Epithelial cell of prostate (primary cell): ENCODE measurements at places on chromosomes 6 and 20.
A peak's percentile ranks its signal among the peaks of the same experiment; 100 is the strongest.

- DNase-seq, result no peak
Measured at GRCh38 chr6:34723203-34723602, 26.6 kb upstream of the ILRUN start.

- DNase-seq, result no peak
Measured at GRCh38 chr20:17722493-17723300, 22.9 kb downstream of the BANF2 start.

DNA sequence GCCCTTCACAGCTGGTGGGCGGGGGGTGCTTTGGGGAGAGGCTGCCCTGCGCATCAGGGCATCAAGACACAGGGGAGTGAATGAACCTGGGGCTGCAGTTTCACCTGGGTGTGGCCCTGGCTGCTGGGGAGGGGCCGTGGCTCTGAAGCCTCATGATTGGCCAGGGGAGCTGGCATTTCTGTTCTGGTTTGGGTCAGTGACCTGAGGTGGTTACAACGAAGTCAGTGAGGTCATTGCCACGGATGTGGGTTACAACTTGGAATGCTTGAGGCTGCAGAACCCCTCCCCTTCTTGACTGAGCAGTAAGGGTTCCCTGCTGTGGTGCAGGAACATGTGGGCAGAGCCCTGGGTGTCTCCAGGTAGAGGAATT is 3.0 kb downstream of the TCEA2 start:
- peak; percentile 10 for DNase-seq

DNA sequence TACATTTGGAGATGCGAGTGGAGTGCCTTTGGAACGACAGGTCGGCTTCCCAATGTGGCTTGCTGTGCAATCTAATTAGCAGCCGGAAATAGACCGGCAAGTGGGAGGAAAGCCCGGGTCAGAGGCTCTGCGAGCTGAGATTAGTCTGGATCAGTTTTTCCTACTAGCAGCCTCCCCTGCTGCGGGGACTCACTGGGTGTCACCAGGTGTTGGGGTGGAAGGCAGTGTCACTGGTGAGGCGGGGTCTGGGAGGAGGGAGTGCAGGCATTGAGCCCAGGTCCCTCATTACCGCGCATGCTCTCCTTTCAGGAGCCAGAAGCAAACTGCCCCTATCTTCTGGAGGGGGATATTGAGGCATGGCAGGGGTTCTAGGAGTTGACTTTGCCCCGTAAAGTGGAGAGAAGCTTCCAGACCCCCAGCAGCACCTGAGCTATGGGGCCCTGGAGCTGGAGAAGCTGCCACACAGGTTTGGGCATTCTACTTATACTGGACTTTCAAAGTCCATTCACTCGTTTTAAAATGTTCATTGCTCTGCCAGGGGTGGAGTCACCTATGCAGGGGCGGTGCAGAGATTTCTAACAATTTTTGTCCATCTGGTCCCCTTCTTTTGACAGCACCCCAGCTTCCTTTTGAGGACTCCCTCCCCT is 11.0 kb downstream of the SULF2 start:
- no peak for DNase-seq

DNA sequence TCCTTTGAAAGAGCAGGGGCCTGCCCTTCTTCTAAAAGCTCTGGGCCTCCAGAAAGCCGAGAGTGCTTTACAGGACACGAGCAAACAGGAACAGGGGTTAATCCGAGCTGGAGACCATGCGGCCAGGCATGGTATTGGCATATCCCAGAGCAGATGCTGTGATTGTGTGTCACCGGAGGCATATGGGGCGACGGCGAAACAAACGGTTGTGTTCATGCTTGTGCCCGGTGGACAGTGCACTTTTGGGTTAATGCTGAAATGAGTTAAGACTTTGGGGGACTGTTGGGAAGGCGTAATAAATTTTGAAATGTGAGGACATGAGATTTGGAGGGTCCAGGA is 1088.7 kb upstream of the DEFB115 start:
- DNase-seq, result no peak

DNA sequence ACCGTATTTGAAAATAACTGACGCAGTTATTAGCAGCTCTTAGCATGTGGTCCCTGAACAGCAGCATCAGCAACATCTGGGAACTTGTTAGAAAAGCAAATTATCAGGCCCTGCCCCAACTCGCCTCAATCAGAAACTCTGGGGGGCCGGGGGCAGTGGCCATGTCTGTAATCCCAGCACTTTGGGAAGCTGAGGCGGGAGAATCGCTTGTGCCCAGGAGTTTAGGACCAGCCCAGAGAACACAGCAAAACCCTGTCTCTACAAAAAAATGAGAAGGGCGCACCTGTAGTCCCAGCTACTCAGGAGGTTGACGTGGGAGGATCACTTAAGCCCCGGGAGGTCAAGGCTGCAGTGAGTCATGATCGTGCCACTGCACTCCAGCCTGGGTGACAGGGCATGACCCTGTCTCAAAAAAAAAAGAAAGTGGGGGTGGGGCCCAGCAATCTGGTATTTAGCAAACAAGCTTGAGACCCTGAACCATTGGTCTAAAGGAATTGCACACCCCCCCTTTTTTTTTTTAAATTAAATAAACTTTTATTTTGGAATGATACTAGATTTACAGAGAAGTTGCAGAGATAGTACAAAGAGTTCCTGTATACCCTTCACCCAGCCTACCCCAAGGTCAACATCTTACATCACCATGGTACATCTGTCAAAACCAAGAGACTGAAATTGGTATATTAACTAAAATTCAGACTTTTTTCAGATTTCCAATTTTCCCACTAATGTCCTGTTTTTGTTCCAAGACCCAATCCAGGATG is 6.7 kb downstream of the SRXN1 start:
- DNase-seq, result no peak

DNA sequence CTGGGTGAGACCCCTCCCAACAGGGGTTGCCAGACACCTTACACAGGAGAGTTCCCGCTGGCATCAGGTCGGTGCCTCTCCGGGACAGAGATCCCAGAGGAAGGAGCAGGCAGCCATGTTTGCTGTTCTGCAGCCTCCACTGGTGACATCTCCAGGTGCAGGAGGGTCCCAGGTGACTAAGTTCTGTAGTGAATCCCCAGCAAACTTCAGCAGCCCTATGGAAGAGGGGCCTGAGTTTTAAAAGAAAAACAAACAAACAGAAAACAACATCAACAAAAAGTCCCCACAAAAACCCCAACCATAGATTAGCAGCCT is 515.1 kb downstream of the FRK start:
- DNase-seq, result no peak

GRCh38 chr6:125939026-125939425 is 17.5 kb upstream of the HINT3 start:
- DNase-seq, result no peak

GRCh38 chr6:52509281-52510212 is 67.3 kb downstream of the TRAM2 start:
- no peak for DNase-seq

GRCh38 chr20:46851746-46852145 is 42.9 kb upstream of the EYA2 start:
- DNase-seq, result no peak

DNA sequence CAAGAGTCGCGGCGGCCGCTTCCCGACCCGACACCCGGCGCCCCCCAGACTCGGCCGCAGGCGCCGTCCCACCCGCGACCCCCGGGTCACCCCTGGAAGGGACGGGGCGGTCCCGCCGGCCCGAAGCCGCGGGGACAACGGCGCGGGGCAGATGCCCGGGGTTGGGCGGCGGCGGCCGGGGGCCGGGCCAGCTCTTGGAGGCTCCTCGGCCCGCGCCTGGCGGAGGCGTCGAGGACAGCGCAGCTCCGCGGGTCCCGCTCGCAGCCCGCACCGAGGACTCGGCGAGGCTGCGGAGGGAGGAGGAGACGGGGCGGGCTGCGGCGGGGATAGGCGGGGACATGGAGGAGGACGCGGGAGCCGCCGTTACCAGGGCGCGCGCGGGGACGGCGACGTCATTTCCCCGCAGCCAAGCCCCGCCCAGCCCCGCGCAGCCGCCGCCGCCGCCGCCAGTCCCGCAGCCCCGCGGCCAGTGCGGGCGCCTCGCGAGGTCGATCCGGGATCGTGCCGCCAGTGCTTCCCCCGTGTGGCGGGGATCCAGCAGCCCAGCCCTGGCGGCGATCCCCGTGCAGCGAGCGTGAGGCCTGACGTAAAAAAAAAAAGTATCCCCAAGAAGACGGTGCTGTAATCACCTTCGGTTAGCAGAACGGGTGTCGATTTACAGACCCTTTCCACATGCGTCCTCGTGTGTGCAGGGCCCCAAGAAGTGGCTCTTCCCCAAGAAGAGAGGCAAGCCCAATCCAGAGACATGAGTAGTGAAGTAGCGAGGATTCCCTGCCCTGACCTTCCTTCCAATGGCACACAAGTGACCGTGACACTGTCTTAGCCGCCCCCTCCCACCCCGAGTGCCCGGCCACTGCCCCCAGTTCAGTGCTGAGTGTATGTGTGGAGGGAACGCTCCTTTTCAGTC is at the start of gene FAM184A:
Gene FAM184A, minus strand, starts transcription at position 289 of the 907 bp plus-strand sequence. CDS start 365 bp downstream, outside the sequence.
- DNase-seq, result no peak
